Astrocyte (in vitro differentiated cells and primary cell): ENCODE measurements at places on chromosomes 3 and 15. TPM values are rescaled to one million over a fixed set of nuclear protein-coding genes. Genes with fewer than 3 reads are reported as not detected.

PAK6 gene
- total RNA-seq, result 0.38 and 1.1 TPM in 2 replicates

USP13 gene
- 6.7 and 7.4 TPM in 2 replicates for total RNA-seq

DNA sequence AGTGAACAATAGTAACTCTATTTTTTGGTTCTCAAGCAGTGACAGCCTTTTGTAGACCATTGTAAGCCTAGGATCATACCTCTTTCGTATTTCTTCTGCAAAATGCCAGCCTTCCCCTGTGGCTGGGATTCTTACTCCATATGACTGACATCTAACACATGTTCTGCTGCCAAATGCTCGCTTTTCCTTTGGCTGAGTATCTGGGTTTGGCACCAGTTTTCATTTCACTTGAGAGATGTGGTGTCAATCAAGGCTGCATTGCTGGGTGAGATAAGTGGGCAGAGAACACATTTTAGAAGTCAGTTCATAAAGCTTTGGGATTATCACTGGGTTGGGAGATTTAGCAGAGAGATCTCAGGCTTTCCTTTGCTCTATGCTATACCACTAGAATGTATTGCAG lies 514.7 kb upstream of the SGO1 start:
- no peak for DNase-seq
- no peaks in the 10 kb centered on the region for H3K27me3 ChIP-seq
- H3K4me1 ChIP-seq, result no peaks in the 10 kb centered on the region
- no peaks in the 10 kb centered on the region for H3K36me3 ChIP-seq
- H3K4me3 ChIP-seq, result no peak overlapping the region
- H3K27ac ChIP-seq, result no peak overlapping the region

GRCh38 chr3:171954690-171955383 lies 84.5 kb upstream of the FNDC3B start:
- no peaks in the 10 kb centered on the region for H3K36me3 ChIP-seq
- H3K4me3 ChIP-seq, result no peak overlapping the region
- no peak overlapping the region for H3K27ac ChIP-seq
- peaks cover 21% of the 10 kb centered on the region for H3K4me1 ChIP-seq
- no peaks in the 10 kb centered on the region for H3K27me3 ChIP-seq

GRCh38 chr3:119376758-119377157 lies 82.6 kb downstream of the ARHGAP31 start:
- H3K4me3 ChIP-seq, result no peak overlapping the region
- no peak for DNase-seq
- peaks cover 10% of the 10 kb centered on the region for H3K36me3 ChIP-seq
- no peaks in the 10 kb centered on the region for H3K4me1 ChIP-seq
- no peaks in the 10 kb centered on the region for H3K27me3 ChIP-seq
- no peak overlapping the region for H3K27ac ChIP-seq

DNA sequence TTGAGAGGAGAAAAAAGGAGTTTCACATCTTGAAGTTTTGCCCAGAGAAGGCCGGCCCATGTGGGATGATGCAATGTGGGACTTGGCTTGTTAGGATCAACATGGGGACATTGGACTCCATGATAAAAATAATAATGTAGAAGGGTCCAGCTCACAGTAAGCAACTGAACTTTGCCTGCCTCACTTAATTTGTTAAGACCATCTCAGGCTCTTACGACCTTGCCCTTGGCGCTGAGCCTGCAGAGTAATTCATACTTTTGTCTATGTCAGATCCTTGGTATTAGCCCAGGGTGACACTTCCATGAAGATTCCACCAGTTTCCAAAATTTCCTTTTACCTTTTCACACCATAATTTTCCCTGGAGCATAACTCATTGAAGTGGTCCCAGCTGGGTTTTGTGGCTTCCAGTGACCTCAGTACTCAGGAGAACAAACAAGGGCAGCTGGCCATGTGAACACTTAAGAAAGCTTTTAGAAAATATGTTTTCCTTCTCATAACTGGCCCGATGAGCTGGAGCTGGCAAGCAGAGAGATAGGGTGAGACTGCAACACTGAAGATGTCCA lies 315.4 kb upstream of the RASGRP1 start:
- H3K27ac ChIP-seq, result no peak overlapping the region
- no peaks in the 10 kb centered on the region for H3K27me3 ChIP-seq
- peaks cover 15% of the 10 kb centered on the region for H3K4me1 ChIP-seq
- no peak overlapping the region for H3K4me3 ChIP-seq
- H3K36me3 ChIP-seq, result no peaks in the 10 kb centered on the region

DNA sequence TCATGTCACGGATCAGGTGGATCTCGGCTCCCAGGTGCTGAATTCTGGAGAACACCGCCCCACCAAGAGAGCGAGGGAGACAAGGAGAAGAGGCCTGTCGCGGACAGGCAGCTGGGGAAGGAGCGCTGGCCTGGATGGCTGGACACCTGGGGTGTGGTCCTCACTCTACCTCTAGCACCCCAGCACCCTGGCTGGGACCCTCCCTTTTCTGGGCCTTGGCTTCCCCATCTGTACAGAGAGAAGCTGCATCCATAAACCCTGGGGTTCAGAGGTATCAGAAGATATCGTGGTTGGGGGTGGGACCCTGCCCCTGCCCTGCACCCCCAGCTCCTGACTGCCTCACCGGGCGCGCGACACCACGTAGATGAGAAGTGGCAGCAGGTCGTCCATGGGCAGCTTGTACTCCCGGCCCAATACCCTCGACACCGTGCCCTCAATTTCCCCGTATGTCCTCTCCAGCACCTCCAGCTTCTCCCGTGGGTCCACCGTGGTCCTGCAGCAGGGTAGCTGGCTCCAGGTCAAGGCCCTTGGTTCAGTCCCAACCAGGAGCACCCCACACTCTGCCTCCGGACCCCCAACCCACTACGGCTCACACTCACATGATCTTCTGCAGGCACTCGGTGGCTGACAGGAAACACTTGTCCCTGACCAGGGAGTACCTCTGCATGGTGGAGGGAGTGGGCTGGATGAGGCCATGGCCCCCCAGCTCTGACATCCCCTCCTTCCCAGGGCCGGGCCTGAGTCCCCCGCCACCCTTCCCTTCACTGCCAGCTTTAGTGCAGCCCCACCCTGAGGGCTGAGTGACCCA lies 21.7 kb downstream of the ALS2CL start:
- DNase-seq, result no peak
- H3K36me3 ChIP-seq, result no peaks in the 10 kb centered on the region
- no peak overlapping the region for H3K27ac ChIP-seq
- H3K27me3 ChIP-seq, result no peaks in the 10 kb centered on the region
- H3K4me3 ChIP-seq, result no peak overlapping the region

DNA sequence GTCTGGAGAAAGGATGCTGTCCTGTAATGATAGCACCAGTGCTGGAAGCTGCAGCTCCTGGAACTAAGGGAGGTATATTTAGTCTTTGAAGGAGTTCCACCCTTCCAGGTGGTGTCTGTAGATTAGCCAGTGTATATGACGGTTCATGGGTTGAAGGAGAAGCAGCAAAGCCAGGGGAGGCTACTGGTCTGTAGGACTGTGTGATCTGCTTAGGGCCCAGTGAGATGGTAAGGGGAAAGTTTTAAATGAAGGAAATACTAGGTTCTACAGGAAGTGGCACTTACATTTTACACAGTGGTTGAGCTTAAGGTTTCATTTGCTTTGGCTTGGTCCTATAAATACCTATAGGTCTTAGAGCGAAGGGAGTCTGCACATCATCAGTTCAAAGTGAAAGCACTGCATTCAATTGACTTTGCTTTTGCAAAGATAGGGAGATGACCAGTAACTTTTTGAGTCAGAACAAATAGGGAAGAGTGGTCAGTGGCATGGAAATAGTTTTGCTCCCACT lies 5.6 kb downstream of the SLC25A38 start:
- H3K27me3 ChIP-seq, result no peaks in the 10 kb centered on the region
- H3K4me3 ChIP-seq, result no peak overlapping the region
- peaks cover 25% of the 10 kb centered on the region for H3K36me3 ChIP-seq
- DNase-seq, result no peak
- peaks cover 13% of the 10 kb centered on the region for H3K4me1 ChIP-seq

DNA sequence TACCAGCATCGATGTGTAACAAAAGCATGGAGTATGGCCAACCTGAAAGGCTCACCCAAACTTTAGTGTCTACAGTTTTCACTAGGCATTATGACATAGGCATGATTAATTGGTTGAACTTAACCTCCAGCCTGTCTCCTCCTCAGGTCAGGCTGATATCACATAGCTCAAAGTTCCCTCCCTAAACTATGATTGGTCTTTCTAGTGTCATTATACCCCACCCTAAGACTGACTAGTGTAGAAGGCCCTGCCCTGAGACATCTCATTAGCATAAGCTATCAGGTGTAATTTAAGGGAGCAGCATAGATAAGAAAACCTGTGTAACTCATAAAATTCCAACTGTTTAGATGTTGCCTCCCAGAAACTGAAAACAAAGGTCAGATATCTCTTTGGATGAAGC lies 195.2 kb downstream of the ALCAM start:
- H3K27me3 ChIP-seq, result no peaks in the 10 kb centered on the region
- H3K4me3 ChIP-seq, result no peak overlapping the region
- H3K27ac ChIP-seq, result no peak overlapping the region

DNA sequence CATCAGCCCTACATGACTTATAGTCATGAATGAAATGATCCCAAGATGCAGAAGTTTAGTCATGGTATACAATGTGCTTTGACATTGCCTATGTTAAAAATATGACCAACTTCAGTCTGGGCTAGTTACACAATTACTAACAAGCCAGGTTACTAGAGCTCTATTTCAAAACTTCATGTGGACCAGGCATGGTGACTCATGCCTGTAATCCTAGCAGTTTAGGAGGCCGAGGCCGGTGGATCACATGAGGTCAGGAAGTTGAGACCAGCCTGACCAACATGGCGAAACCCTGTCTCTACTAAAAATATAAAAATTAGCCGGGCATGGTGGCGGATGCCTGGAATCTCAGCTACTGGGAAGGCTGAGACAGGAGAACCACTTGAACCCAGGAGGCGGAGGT lies 613.0 kb downstream of the CADM2 start:
- H3K4me3 ChIP-seq, result no peak overlapping the region
- DNase-seq, result peak; percentile 31
- H3K36me3 ChIP-seq, result no peaks in the 10 kb centered on the region

- peak; percentile 49 for DNase-seq
- no peak overlapping the region for H3K27ac ChIP-seq
Observed at GRCh38 chr3:4976109-4976508, 3.1 kb upstream of the BHLHE40 start.

- H3K36me3 ChIP-seq, result no peaks in the 10 kb centered on the region
- no peak for DNase-seq
- peaks cover 23% of the 10 kb centered on the region for H3K27me3 ChIP-seq
- H3K4me1 ChIP-seq, result peaks cover 8% of the 10 kb centered on the region
- H3K4me3 ChIP-seq, result peak within 1 kb of the TSS; percentile 58
Observed at GRCh38 chr15:57375827-57376695, at the start of gene CGNL1. CGNL1 (plus strand) TSS chr15:57376505; CDS start chr15:57438000, 61,495 bp downstream.
